ENCODE measurements at places on chromosomes 1 and 21.

- peak; percentile 36 for DNase-seq
These were observed 759 bp downstream of the AMPD2 start for GRCh38 chr1:109620401-109620791.

DNA sequence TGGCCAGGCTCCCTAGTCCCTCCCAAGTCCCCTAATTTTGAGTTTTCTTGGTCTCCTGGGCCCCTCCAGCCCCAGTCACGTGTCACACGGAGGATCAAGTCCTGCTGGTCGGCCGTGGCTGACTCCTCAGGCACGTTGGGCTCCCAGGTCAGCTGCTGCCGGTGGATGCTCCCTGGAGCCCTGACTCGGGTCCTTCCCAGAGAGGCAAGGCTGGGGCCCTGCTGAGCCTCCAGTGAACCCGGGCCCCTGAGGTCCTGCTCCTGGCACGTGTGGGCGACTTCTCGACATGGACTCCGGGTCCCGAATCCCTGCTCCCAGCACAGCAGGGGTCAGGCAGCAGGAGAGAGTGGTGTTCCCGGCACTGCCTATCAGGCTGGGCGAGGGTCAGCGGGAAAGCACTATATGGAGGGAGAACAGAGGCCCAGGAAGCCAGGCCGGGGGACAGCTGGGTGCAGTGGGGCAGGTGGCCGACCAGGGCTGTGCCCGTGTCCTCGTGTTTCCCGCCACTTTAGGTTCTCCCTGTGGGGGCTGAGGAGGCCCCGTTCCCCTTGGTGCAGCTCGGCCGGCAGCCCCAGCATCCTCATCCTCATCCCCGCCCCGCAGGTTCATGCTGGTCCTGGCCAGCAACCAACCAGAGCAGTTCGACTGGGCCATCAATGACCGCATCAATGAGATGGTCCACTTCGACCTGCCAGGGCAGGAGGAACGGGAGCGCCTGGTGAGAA, 13.2 kb downstream of the TMEM240 start:
- DNase-seq: no peak

- no peak for DNase-seq
These were observed 6.8 kb upstream of the VAMP4 start for GRCh38 chr1:171748651-171749050.

DNA sequence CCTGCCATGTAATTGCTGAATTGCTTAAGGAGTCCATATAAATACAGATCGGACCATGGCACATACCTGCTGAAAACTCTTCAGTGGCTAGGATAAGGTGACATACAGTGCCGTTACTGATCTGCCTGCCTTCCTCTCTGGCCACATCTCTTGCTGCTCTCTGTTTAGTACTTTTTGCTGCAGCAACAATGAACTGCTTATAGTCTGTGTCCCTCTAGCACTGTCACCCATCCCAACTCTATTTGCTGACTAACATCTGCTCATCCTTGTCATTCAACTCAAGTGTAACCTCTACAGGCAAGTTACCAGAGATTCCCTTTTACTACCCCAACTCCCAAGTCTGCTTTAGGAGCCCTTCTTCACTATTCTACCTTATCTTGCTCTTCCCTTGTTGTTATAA, 65.6 kb downstream of the GTF2B start:
- no peak for DNase-seq

DNA sequence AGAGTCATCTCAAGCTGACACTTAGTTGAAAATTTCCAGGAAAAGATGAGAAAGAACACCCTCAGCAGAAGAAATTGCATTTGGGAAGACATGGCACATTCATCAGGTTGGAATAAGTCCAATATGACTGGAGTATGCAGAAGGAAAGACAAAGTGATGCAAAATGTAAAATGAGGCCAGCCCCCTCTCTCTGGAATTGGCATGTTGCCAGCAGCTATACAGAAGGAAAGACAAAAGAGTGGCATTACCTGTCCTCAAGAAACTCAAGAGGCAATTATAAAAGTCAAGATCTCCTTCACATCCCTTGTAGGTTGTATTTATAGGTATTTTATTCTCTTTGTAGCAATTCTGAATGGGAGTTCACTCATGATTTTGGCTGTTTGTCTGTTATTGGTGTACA, 426.3 kb downstream of the AGBL4 start:
- DNase-seq: peak; percentile 96

- no peak for DNase-seq
These were observed 85.5 kb downstream of the FBXO2 start for GRCh38 chr1:11568687-11569086.

DNA sequence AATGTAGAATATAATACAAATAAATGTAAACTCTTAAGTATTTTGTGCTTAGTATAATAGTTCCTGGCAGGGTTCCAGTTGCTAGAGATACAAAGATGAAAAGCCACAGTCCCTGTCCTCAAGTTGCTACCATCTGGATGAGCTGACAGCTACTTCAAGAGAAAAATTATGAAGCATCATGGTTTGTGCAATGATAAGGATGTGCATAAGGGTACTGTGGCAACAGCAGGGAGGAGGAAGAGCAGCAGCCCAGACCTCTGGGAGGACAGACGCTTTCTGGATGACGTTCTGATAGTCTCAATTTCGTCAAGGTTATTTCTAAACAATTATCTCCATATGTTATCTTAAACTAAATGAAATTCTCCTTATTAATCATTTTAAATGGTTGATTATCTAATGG, 198.9 kb downstream of the NTNG1 start:
- DNase-seq: no peak

- no peak for DNase-seq
These were observed 15.0 kb downstream of the QSOX1 start for GRCh38 chr1:180169640-180170195.

- peak; percentile 80 for DNase-seq
These were observed 71.3 kb upstream of the TLR5 start for GRCh38 chr1:223214261-223214807.

GRCh38 chr1:105700723-105701122, 1355.8 kb upstream of the PRMT6 start:
- DNase-seq: no peak

- no peak for DNase-seq
These were observed 130.9 kb upstream of the ZBTB40 start for GRCh38 chr1:22320587-22321344.

GRCh38 chr1:243739335-243740003, 110.6 kb downstream of the AKT3 start:
- no peak for DNase-seq

Measured in DMS79 (cell line).